ENCODE measurements at places on chromosomes 2 and 18. TPM values are rescaled to one million over a fixed set of nuclear protein-coding genes. Genes with fewer than 3 reads are reported as not detected.

- no peak for DNase-seq
- no peaks in the 10 kb centered on the region for H3K4me1 ChIP-seq
- H3K36me3 ChIP-seq: no peaks in the 10 kb centered on the region
Measured at GRCh38 chr18:30150586-30151250, 891.8 kb downstream of the DSC3 start.

DNA sequence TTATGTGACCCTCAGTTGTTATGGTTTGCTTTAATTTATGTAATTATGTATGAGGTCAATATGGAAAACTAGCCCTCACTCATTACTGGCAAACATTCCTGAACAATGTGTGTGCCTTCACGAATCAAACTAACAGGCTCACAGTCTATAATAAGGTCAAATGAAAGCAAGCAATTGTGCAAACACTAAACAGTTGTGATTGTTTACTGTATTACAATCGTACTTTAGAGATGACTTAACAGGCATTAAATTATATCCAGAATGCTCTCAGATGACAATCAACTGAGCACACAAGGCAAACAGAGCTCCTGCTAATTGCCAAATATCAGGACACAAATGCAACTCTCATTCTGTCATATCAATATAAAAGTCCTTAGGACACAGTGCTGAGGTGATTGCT is 29.5 kb downstream of the COL5A2 start:
- no peaks in the 10 kb centered on the region for H3K4me1 ChIP-seq
- no peak overlapping the region for H3K4me3 ChIP-seq
- H3K27ac ChIP-seq: no peak overlapping the region
- no peaks in the 10 kb centered on the region for H3K27me3 ChIP-seq
- DNase-seq: no peak

The PTH2R gene
- polyA plus RNA-seq: not detected

DNA sequence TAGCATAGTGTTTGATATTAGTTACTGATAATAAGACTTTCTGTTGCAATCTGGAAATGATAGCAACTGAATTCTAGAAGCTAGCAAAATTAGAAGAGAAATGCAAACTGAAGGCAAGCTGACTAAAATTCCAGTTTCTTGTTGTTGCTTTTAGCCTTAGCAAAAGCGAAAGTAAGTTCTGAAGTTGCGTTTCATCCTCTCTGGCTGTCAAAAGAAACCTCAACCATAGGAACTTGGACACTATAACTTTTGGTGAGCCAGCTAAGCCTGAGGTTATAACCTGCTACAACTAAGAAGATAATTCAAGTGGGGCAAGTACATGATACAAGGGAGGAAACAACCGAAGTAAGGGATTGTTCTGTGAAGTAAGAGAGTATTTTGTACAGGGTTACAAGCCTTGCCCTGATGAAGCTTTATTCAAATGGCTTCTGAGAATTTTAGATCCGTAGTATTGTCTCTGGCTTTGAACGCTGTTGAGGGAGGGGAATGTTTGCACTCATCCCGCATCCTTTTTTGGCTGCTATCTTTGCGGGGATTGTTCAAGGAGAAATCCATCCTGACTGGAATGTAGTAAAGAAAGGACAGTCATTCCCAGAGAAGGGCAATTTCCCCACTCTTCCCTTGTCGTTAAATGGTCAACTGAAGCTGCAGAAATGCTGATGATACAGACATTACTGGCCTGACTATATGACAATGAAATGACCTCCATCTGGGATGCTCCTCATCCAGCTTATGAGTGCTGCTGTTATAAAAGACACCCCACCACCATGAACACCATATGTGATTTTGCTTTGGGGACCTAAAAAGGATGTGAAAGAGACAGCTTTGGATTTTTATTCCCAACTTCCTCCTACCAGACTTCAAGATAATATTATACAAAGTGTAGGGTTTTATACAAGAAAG is 7.0 kb upstream of the TMX3 start:
- H3K4me3 ChIP-seq: peak overlapping the region; percentile 49
- H3K4me1 ChIP-seq: peaks cover 16% of the 10 kb centered on the region
- H3K27ac ChIP-seq: peak overlapping the region; percentile 51
- DNase-seq: peak; percentile 27

DNA sequence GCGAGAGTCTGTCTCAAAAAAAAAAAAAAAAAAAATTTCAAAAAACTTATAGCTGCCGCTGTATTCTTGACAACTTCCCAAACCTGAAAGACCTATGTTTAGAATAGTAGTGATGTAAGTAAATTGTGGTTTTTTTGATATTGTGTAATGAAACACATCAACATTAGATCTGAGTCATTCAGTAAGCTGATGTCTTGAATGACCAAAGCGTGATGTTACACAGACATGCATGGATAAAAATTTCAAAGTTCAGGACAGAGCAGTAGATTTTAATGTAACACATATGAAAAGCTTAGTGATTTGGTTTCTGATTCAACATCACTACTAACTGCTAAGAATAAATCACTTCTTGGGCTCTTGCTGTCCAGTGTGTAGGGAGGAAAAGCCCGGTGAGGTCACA is 69.3 kb upstream of the MEX3C start:
- H3K27me3 ChIP-seq: peaks cover 3% of the 10 kb centered on the region
- no peak overlapping the region for H3K27ac ChIP-seq
- no peaks in the 10 kb centered on the region for H3K4me1 ChIP-seq

DNA sequence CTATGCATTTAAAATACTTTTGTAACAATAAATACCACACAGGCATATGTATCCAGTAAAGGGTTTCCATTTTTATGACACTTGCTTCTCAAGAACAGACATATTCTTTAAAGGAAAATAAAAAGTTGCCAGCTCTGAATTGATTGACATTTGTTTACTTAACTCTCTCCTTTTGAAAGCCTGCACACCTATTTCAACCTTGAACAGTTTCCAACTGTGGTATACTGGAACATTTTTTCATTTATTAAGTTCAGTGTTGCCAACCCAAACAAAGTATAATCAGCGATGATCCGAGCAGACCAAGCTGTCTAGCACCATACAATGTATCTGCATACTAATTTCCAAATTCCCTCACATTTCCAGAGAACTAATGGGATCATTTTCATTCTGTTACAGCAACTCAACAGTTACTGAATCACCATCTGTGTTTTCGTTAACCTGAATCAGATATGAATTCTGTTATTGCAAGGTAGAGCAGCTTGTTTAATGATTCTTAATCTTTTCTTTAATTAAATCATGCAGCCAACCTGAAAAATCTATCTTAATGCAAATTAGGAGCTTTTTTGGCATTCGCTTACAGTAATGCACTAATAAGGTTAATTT is 725.5 kb upstream of the ZEB2 start:
- H3K4me3 ChIP-seq: no peak overlapping the region
- no peaks in the 10 kb centered on the region for H3K36me3 ChIP-seq
- no peaks in the 10 kb centered on the region for H3K4me1 ChIP-seq

The IGFBP2 gene
- polyA plus RNA-seq: not detected

- H3K4me1 ChIP-seq: no peaks in the 10 kb centered on the region
- DNase-seq: no peak
- H3K27me3 ChIP-seq: no peaks in the 10 kb centered on the region
- no peaks in the 10 kb centered on the region for H3K36me3 ChIP-seq
Measured at GRCh38 chr18:1676387-1676786, 771.7 kb downstream of the ADCYAP1 start.

The SKOR2 gene
- not detected for polyA plus RNA-seq

GRCh38 chr2:23620841-23621341 is 235.9 kb downstream of the KLHL29 start:
- H3K27me3 ChIP-seq: no peaks in the 10 kb centered on the region
- no peak overlapping the region for H3K4me3 ChIP-seq
- H3K27ac ChIP-seq: no peak overlapping the region
- H3K36me3 ChIP-seq: no peaks in the 10 kb centered on the region
- no peak for DNase-seq
